ENCODE measurements at places on chromosomes 4 and X.

- DNase-seq = no peak
Measured at GRCh38 chr4:24208691-24209090, 318.8 kb upstream of the PPARGC1A start.

DNA sequence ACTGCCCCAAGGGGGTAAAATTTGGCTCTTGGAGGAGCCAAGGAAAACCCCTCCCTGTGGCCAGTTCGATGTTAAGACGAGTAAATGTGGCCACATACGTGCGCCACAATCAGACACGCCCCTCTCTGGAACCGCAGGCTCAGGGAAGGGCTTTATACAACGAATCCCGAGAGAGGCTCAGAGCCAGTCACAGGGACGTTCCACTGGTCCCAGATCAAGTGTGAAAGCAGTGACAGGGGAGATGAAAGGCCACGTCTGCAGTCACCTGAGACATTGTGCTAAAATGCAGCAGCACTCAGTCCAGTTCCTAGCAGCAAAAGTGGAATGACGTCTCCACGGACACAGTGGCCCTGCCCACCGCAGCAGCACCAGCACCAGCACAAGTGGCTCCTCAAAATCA is 68.0 kb downstream of the ACOX3 start:
- no peak for DNase-seq

- DNase-seq = no peak
Measured at GRCh38 chr4:147782087-147782781, 50.3 kb downstream of the ARHGAP10 start.

DNA sequence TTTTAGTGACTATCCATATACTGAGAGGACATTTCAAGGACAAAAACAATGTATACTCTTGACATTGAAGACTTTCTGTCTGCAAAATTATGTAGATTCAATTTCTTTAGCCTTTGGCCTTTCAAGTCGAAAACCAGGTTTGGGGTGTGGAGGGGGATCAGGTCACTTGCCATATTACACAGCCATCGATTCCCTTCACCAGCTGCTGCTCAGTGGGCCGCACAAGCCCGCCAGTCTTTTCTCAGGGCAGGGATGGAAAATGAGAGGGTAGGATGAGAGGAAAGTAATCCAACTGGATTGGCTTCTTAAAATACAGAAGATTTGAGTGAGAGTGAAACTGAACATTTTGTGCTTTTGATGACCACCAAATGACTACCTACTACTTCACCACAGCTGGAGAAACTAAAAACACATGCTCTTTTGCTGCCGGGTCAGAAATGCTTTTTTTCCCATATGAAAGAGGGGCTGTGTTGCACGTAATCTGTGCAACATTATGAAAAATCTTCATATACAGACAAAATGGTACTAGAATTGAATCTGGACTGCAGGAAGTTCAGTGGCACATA is 51.4 kb downstream of the FHL1 start:
- no peak for DNase-seq

DNA sequence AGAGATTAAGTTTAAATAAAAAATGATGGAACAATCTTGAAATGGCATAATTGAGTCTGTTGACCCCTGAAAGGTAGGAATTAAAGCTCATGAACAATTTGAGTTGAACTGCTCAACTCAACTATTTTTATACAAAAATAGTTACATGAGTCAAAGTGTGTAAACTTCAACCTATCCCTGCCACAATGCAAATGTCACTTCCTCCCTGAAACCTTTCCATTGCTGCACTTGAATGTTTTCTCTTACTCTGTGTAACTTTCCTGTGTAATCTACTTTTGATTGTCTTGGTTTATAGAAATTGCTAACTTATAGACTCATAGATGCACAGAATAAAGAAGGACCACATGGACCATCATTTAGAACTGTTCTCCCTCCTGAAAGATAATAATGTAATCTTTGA is 218.5 kb downstream of the GBA3 start:
- no peak for DNase-seq

GRCh38 chrX:31268359-31268758 is 196.5 kb upstream of the FTHL17 start:
- DNase-seq = no peak

GRCh38 chr4:1473718-1474117 is 67.5 kb upstream of the NKX1-1 start:
- no peak for DNase-seq

- DNase-seq = no peak
Measured at GRCh38 chr4:142480244-142480643, 365.9 kb downstream of the INPP4B start.

DNA sequence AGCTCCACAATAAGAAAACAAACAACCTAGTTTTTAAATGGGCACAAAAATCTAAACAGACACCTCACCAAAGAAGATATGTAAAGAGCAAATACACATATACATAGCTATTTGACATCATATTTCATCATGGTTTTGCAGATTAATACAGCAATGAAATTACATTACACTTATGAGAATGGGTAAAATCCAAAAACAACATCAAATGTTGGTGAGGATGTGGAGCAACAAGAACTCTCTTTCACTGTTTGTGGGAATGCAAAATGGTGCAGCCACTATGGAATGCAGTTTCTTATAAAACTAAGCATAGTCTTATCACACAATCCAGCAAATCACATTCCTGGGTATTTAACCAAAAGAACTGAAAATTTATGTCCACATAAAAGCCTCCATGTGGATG is 25.0 kb downstream of the TLR6 start:
- DNase-seq = no peak

DNA sequence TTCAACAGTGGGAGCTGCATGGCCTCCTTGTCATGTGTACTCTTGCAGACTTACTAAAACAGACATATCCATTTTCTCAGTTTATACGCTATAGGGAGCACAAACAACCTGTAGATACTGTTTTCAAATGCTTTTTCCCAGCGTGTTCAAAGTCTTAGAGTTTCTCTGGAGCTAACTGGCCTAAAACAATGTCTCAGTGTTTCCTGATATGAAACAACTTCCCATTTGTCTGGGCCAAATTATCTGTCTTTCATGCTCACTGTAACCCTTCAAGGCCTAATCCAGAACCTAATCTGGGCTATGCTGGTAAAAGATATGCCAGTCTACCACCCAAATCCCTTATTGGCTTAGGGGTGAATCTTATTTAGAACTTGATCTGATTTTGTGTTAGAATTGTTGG is 38.8 kb downstream of the RAB40A start:
- DNase-seq = no peak

GRCh38 chr4:76373919-76374552 is 46.9 kb downstream of the CCDC158 start:
- no peak for DNase-seq

DNA sequence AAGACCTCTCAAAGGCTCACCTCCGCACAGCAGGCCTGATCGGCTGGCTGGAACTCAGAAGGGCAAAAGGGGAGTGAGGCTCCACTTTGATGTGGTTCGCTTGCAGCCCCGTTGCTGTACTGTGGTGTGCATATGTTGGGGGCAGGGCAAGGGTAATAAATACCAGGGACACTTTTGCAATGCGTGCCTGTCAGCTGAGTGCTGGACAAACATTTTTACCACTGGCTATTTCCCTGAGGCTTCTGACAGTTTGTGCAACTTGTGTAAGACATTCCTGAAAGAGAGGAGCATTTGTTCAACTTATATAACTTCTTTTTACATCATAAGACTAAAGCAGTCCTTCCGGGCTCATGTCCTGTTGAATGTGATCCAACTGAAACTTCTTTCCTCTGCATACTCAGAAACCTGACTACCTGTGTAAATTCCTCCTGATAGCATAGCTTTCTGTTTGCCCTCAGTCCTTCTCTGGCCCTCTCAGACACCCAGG is 82.3 kb downstream of the SPRY1 start:
- no peak for DNase-seq

DNA sequence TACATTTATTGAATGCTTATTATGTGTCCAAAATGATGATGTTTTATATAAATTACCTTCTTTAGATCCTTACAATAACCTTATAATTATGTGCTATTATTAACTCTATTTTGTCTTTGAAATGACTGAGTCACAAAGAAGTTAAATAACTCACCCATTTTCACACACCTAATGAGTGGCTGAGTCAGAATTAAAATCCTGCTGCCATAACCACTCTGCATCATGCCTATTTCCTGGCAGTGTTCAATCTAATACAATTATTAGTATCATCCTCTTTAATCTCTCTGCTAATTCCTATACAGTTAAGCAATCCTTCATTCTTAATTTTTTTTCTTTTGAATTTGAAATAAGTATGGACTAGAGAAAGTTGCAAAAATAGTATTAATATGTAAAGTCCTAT is 342.9 kb downstream of the CFAP299 start:
- no peak for DNase-seq

DNA sequence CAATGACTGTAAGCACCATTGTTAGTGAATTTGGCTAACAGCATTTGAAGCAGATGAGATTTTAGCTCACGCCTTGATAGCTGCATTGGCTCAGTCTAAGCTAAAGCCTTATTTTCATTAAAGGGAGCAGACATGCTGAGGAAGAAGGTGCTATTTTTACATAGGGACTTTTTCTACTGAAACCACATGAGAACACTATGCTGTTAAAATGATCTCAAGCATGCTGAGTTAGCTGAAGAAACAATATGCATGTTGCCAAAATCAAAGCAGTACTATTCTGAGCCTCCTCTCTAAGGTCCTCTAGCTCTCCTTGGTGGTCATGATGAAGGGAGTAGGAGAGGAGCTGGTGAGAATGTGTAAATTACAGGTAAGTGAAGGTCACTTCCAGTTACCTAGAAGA is 134.4 kb upstream of the JADE1 start:
- DNase-seq = no peak

GRCh38 chr4:176380352-176381157 is 60.8 kb downstream of the SPCS3 start:
- no peak for DNase-seq

- no peak for DNase-seq
Measured at GRCh38 chr4:5750946-5751665, 40.1 kb downstream of the EVC start.

GRCh38 chr4:147658501-147658900 is 25.5 kb downstream of the PRMT9 start:
- DNase-seq = no peak

DNA sequence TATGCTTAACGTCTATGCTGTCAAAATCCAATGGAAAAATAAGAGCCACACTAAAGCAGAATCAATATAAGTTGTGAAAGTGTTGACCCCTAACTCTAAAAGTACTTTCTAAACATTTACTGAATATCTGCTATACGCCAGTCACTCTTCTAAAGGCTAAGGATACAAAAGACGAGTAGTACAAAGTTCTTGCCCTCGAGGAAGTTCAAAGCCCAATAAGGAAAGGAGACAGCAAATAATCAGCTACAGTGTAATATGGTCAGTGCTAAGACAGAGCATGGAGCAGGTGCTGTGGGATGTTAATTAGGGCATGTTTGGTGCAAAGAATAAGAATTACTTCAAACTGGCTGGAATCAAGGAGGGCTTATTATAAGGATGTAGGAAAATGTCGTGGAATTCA is 31.6 kb upstream of the TMEM150C start:
- DNase-seq = no peak

DNA sequence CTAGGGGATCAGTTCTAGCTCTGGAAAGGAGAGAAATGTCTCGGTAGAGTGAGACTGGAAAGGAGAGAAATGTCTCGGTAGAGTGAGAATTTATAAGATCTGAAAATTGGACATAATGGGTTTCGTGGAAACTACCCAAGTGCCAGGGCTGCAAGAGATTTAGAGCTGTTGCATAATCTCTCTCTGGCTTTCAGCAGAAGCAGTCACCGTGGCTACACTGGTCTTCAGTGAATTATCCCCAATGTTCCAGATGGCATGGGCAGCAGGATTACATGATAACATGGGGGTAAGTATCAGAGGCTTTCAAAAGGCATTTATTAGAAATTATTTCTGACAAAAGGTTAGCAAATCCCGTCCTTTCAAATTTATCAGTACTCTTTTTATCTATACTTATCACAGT is 435.5 kb downstream of the NKX6-1 start:
- no peak for DNase-seq

GRCh38 chrX:133980832-133981588 is 4.4 kb downstream of the GPC3 start:
- no peak for DNase-seq

DNA sequence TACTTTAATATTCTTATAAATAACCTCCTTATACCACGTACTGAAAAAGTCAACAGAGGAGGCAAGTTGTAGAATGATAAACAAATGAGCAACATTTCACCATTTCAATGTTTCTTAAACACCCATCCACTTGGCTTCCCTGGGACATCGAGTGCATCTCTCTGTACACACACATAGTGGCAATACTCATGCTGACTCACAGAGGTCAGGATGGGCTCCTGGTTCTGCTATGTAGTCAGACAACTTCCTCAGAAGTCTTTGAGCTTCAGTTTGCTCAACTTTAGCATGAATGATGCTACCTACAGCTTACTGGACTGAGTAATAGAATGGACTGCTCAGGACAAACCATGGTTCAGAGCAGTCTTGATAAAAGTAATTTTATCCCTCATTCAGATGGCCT is 56.9 kb downstream of the MAD2L1 start:
- DNase-seq = no peak

DNA sequence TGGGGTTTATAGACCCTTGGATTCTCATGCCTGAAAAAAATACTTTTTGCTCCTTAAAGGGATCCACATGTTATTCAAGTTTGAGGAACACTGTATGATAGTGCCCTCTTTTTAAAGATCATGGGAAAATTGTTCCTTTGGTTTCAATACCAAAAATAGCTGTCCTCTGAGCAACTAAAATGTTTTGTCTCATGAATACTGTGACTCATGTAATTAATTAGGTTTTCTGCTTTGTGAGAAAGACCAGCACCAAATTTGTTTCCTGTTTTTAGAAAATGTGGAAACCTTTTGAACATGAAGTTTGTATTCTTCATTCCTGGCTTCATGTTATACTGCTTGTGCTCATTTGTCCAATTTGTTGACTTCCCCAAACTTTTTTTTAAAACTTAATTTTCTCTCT is 127.6 kb upstream of the SH3RF1 start:
- DNase-seq = no peak

- DNase-seq = peak; percentile 85
Measured at GRCh38 chrX:40735325-40736169, at the start of gene MED14. Gene MED14 (minus strand): TSS chrX:40735542. CDS start chrX:40735412, 130 bp downstream.

GRCh38 chrX:64975491-64975890 is 759 bp downstream of the ZC4H2 start:
- DNase-seq = no peak

DNA sequence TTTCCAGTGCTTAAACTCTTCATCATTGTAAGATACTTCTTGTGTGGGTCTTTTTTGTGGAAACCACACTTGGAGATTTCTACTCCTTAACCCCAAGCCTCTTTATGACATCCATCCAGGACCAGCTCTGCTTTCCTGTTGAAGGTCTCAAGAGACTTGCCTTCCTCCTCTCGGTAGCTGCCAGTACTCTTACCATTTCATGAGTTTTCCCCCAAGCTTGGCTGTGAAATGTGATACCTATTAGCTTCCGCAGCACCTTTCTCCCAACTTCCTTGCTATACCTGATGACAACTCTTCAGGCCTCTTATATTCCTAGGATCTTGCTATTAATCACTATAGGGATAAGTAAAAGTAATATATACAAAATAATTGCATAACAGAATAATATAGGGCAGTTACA is 1.9 kb upstream of the DCK start:
- DNase-seq = no peak

- no peak for DNase-seq
Measured at GRCh38 chr4:156294577-156294976, 340.9 kb upstream of the CTSO start.
